Type B pancreatic cell (in vitro differentiated cells): ENCODE measurements at places on chromosomes 6 and 20. TPM values are rescaled to one million over a fixed set of nuclear protein-coding genes. Genes with fewer than 3 reads are reported as not detected.

DNA sequence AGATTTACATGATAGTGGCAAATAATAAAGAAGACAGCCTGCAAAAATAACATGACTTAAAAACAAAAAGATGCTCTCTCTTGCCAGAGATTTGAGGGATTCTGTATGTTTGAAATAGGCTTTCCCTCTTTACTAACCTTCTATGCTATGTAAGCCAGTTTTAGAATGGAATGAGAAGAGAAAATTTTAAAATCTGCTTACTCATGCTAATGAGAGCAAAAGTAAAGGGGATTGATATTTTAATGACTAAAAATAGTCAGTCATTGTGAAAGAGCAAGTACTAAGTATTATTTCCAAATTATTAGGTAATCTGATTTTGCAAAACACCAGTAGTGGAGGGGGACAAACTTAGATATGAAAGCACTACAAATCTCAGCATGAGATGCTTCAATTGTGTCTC, 563.3 kb upstream of the ADGRB3 start:
- no peaks in the 10 kb centered on the region for H3K36me3 ChIP-seq
- H3K27ac ChIP-seq, result no peak overlapping the region
- no peaks in the 10 kb centered on the region for H3K4me1 ChIP-seq
- no peaks in the 10 kb centered on the region for H3K27me3 ChIP-seq
- no peak for DNase-seq

- H3K27me3 ChIP-seq, result peaks cover 3% of the 10 kb centered on the region
- no peak for DNase-seq
- no peaks in the 10 kb centered on the region for H3K36me3 ChIP-seq
- no peaks in the 10 kb centered on the region for H3K4me1 ChIP-seq
- H3K4me3 ChIP-seq, result no peak overlapping the region
Observed at GRCh38 chr6:72911463-72912155, 289.7 kb downstream of the KCNQ5 start.

- H3K36me3 ChIP-seq, result no peaks in the 10 kb centered on the region
- peaks cover 5% of the 10 kb centered on the region for H3K4me1 ChIP-seq
- peak overlapping the region; percentile 41 for H3K4me3 ChIP-seq
- DNase-seq, result no peak
- peaks cover 3% of the 10 kb centered on the region for H3K27me3 ChIP-seq
- peak overlapping the region; percentile 50 for H3K27ac ChIP-seq
Observed at GRCh38 chr20:15603506-15603905, 969.7 kb downstream of the KIF16B start.

GRCh38 chr6:39669973-39670342, 55.2 kb downstream of the KIF6 start:
- DNase-seq, result no peak
- H3K27ac ChIP-seq, result no peak overlapping the region
- peaks cover 18% of the 10 kb centered on the region for H3K4me1 ChIP-seq
- H3K36me3 ChIP-seq, result no peaks in the 10 kb centered on the region
- H3K27me3 ChIP-seq, result no peaks in the 10 kb centered on the region

DNA sequence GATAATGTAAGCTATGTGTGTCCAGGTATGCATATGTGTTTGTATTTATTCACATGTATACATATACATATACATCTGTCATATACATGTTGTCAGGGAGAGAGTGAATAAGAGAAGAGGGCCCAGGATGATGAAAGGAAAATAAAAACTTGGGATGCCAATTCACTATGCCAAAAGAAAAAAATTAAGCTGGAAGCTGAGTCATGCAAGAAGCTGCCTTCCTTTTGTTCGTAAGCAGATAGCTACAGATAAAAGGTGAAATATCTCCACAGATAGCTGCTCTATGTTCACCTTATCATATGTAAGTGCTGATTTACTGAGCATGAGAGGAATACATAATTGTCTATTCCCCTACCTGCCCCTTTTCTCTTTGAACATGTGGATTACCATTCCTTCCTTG, 579.9 kb downstream of the EPM2A start:
- no peak for DNase-seq
- peaks cover 4% of the 10 kb centered on the region for H3K4me1 ChIP-seq
- H3K27ac ChIP-seq, result no peak overlapping the region
- no peaks in the 10 kb centered on the region for H3K27me3 ChIP-seq
- H3K4me3 ChIP-seq, result no peak overlapping the region
- H3K36me3 ChIP-seq, result peaks cover 4% of the 10 kb centered on the region

DNA sequence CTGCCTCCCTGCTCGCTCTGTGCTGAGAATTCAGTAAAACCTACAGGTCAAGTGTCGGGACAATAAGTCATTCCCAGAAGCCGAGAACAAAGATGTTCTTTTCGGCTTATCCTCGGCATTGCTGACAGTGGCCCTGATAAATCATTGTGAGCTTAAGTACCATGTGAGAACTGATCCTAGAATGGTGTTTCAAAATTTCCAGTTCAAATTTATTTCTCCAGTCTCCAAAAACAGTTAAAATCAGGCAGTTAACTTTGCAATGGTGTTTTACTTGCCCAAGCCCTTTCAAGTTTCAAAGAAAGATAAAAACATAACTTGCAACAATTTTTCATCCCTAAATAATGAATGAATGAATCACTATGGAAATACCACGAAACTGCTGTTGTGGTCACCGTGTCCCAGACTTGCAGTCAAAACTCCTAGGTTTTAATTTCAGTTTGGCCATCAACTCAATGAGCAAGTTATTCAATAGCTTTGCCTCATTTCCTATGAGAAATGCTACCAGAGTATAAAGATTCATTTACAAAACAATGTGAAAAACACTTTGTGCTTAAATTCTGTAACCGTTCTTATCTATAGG, 4.3 kb downstream of the ATP5F1E start:
- H3K27me3 ChIP-seq, result no peaks in the 10 kb centered on the region
- peaks cover 51% of the 10 kb centered on the region for H3K4me1 ChIP-seq
- H3K36me3 ChIP-seq, result peaks cover 44% of the 10 kb centered on the region
- peak overlapping the region; percentile 23 for H3K4me3 ChIP-seq

- no peak overlapping the region for H3K27ac ChIP-seq
- H3K36me3 ChIP-seq, result no peaks in the 10 kb centered on the region
- H3K4me1 ChIP-seq, result no peaks in the 10 kb centered on the region
- no peak overlapping the region for H3K4me3 ChIP-seq
Observed at GRCh38 chr6:154580397-154581135, 70.1 kb upstream of the CNKSR3 start.

DNA sequence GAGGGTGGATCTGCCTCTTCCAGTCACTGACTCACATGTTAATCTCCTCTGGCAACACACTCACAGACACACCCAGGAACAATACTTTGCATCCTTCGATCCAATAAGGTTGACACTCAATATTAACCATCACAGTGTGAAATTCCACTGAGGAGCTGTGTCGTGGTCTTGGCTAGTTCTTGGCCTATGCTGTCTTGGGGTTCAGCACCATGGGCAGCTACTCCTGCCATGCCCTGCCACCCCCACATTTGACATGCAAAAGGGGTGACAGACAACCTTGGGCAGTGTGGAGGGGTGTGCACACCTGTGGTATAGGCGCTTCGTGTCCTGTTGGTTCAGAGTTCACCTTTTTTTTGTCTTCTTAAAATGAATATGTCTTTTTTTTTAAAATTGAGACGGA, 25.8 kb downstream of the ANKRD6 start:
- H3K4me3 ChIP-seq, result no peak overlapping the region
- H3K27ac ChIP-seq, result no peak overlapping the region
- H3K4me1 ChIP-seq, result no peaks in the 10 kb centered on the region

- no peak overlapping the region for H3K4me3 ChIP-seq
- H3K27me3 ChIP-seq, result no peaks in the 10 kb centered on the region
- no peaks in the 10 kb centered on the region for H3K4me1 ChIP-seq
Observed at GRCh38 chr6:81075974-81076373, 676.5 kb downstream of the TENT5A start.

GRCh38 chr20:23149623-23150279, 63.6 kb upstream of the CD93 start:
- H3K27me3 ChIP-seq, result peaks cover 3% of the 10 kb centered on the region
- H3K36me3 ChIP-seq, result no peaks in the 10 kb centered on the region
- H3K4me3 ChIP-seq, result no peak overlapping the region
- H3K27ac ChIP-seq, result no peak overlapping the region
- H3K4me1 ChIP-seq, result peaks cover 27% of the 10 kb centered on the region
- DNase-seq, result peak; percentile 37

DNA sequence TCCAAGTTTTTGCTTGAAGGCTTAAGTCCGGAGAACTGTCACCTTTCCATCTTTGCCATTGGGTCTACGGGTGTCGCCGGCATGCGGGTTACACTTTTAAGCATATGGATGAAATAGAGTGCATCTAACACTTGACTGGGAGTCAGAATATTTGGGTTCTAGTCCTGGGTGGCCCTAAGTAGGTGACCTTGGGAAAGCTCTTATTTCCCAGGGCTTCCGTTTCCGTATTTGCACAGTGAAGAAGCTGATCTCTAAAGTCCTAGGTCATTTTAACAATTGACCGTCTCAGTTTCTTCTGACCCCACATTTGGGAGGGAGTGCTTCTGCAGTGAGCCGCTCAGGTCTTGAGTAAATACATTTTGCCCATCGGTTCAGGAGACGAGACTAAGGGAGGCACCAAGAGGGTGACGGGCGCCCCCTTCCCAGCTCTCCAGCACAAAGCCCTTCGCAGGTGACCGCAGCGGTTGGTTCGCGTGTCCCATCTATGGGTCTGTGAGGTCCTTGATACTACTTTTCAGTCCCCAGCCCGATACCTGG, 651 bp upstream of the BLTP3A start:
- H3K27me3 ChIP-seq, result no peaks in the 10 kb centered on the region
- H3K4me1 ChIP-seq, result peaks cover 25% of the 10 kb centered on the region
- peak; percentile 70 for DNase-seq
- no peaks in the 10 kb centered on the region for H3K36me3 ChIP-seq
- H3K27ac ChIP-seq, result peak overlapping the region; percentile 97

DNA sequence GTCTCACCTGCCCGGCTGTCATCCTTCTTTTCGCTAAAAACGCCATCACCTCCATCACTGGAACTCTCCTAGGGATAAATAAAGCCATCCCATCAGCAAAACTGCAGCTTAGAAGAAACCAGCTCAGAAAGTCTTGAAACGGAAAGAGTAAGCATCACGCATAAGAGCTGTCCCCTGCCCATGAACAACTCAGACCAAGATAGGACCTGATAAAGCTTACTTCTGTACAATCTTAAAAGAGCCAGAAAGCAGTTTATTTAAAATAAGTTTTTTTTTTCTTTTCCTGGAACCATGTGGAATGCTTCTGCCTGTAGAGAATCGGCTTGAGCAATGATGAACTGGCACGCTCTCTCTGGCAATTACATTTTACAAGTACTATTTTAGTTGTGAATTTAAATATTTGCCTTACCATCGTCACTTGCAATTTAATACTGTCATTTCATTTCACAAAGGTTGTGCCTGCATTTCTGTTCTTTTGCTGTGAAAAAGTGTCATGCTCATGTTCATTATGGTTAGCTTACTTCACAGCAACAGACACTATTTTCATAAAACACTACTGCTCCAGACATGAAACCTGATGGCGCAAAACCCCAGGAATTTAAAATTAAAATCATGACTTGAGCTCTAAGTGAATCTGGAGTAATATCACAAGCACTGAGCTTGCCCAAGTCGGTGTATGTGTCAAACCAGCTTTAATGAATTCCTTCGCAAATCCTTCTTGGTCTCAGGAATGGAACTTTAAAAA, 59.6 kb upstream of the EMILIN3 start:
- H3K36me3 ChIP-seq, result peaks cover 48% of the 10 kb centered on the region
- H3K4me3 ChIP-seq, result no peak overlapping the region
- no peak for DNase-seq

- no peak overlapping the region for H3K27ac ChIP-seq
- peaks cover under 1% of the 10 kb centered on the region for H3K4me1 ChIP-seq
- H3K4me3 ChIP-seq, result no peak overlapping the region
- no peaks in the 10 kb centered on the region for H3K36me3 ChIP-seq
- no peak for DNase-seq
Observed at GRCh38 chr6:113813142-113813541, 44.0 kb upstream of the MARCKS start.

DNA sequence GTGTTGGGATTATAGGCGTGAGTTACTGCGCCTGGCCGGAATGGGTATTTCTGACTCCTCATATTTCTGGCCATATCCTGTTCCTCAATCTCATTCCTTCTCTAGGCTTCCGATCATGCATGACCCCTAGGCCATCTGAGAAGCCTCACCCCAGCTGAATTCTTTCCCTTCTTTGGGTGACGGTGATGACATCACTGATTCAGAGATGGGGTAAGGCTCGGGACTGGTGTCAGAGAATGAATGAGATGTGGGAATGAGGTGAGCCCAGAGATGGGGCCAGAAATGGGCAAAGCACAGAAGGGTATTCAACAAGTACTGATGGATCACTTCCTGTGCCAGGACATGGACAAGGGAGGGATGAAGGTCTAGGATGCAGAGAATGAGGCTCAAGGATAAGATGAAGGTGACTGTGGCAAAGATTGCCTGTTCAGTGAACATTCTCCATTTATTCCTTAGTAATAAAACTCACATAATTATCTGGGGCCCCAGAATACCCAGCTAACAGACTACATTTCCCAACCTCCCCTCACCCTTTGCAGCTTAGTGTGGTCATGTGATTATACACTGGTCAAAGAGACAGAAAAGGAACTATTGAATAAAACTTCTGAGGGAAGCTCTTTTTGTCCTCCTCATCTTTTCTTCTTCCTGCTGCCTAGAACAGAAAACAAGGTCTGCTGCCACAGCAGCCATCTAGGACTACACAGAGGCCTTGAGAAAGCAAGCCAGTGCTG, 39.6 kb downstream of the KIAA0319 start:
- no peaks in the 10 kb centered on the region for H3K4me1 ChIP-seq
- no peak overlapping the region for H3K27ac ChIP-seq
- H3K36me3 ChIP-seq, result no peaks in the 10 kb centered on the region
- H3K4me3 ChIP-seq, result no peak overlapping the region

- H3K27ac ChIP-seq, result no peak overlapping the region
- peaks cover 30% of the 10 kb centered on the region for H3K4me1 ChIP-seq
- no peaks in the 10 kb centered on the region for H3K27me3 ChIP-seq
- no peak overlapping the region for H3K4me3 ChIP-seq
- H3K36me3 ChIP-seq, result no peaks in the 10 kb centered on the region
Observed at GRCh38 chr20:19932170-19932667, 84.9 kb upstream of the NAA20 start.

- H3K27me3 ChIP-seq, result peaks cover 69% of the 10 kb centered on the region
- H3K36me3 ChIP-seq, result no peaks in the 10 kb centered on the region
- no peak for DNase-seq
- H3K4me3 ChIP-seq, result no peak overlapping the region
Observed at GRCh38 chr20:63172726-63173125, 43.2 kb downstream of the YTHDF1 start.

DNA sequence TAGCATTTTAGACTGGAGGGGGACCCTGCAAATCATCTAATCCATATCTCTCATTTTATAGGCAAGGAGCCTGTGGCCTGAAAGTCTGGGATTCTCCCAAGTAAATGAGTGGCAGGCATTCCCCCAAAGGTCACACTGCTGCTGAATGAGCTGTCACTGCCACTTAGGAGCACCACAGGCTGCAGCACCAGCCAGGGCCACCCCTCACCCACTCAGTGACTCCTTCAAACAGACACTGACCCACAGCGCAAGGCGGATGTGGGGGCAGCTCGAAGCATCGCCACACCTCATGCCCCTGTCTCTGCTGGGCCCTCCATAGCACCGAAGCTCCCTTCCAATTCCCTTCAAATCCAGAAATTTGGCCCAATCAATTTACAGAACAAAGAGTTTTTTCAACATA, 119.9 kb upstream of the ARID1B start:
- peaks cover 8% of the 10 kb centered on the region for H3K27me3 ChIP-seq
- no peak for DNase-seq
- peaks cover 5% of the 10 kb centered on the region for H3K4me1 ChIP-seq

The DCDC2 gene
- 5.5 and 8.7 TPM in 2 replicates for total RNA-seq

The CTAGE9 gene
- total RNA-seq, result not detected in 2 replicates

The CPNE5 gene
- total RNA-seq, result 0.14 and 0.72 TPM in 2 replicates

The RIMS1 gene
- 3.7 and 5.9 TPM in 2 replicates for total RNA-seq

The DNAH8 gene
- 0.05 and 0.14 TPM in 2 replicates for total RNA-seq

The BNIP5 gene
- 1.4 and 2.1 TPM in 2 replicates for total RNA-seq

The RIPPLY2 gene
- total RNA-seq, result 1.6 and 1.8 TPM in 2 replicates

The DIDO1 gene
- 49.7 and 58.1 TPM in 2 replicates for total RNA-seq

The TRDN gene
- 0.34 and 1.3 TPM in 2 replicates for total RNA-seq

The OR2B6 gene
- total RNA-seq, result not detected in 2 replicates

The SMOC2 gene
- total RNA-seq, result 4.2 and 18.9 TPM in 2 replicates

The BANF2 gene
- not detected in 2 replicates for total RNA-seq

The DEFB112 gene
- not detected in 2 replicates for total RNA-seq

The C20orf202 gene
- total RNA-seq, result 0.24 and 0.33 TPM in 2 replicates

The SPINT4 gene
- total RNA-seq, result not detected in 2 replicates

The KHDC1L gene
- 0.75 TPM in 1 of 2 replicates, not detected in the other for total RNA-seq
